ENCODE measurements at places on chromosomes 5 and 9. TPM values are rescaled to one million over a fixed set of nuclear protein-coding genes. Genes with fewer than 3 reads are reported as not detected.

IFNA21 gene
- total RNA-seq = not detected

GRCh38 chr5:62581836-62582597 is 3.4 kb downstream of the LRRC70 start:
- no peak overlapping the region for H3K27ac ChIP-seq
- no peak for DNase-seq
- no peaks in the 10 kb centered on the region for H3K4me1 ChIP-seq
- no peak overlapping the region for H3K4me3 ChIP-seq

GRCh38 chr5:151449839-151450238 is 2.4 kb downstream of the SLC36A1 start:
- no peak for DNase-seq
- no peaks in the 10 kb centered on the region for H3K27me3 ChIP-seq
- no peaks in the 10 kb centered on the region for H3K4me1 ChIP-seq
- H3K4me3 ChIP-seq = no peak overlapping the region

STKLD1 gene
- total RNA-seq = 0.90 TPM

ARSB gene
- 16.4 TPM for total RNA-seq

DNA sequence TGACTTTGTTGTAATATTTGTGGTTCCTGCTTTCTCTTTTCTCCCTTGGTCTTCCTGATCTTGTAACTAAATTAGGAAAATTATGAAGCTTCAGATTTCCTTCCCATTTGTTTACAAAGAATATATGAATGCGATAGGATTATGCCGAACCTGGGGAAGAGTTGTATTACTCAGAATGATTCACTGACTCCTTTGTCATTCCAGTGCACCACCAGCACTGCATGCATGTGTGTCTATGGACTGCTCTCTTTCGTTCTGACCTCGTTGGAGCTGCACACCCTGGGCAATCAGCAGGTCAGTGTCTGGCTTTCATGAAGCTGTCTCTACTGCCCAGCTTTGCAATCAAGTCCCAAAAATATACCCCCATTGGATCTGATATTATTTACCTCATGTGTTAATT is 25.5 kb downstream of the NUP188 start:
- H3K27ac ChIP-seq = no peak overlapping the region
- peaks cover 77% of the 10 kb centered on the region for H3K36me3 ChIP-seq
- no peaks in the 10 kb centered on the region for H3K4me1 ChIP-seq
- DNase-seq = no peak

- no peaks in the 10 kb centered on the region for H3K36me3 ChIP-seq
- no peaks in the 10 kb centered on the region for H3K27me3 ChIP-seq
- H3K27ac ChIP-seq = no peak overlapping the region
- no peaks in the 10 kb centered on the region for H3K4me1 ChIP-seq
Observed at GRCh38 chr9:122053064-122053463, 40.0 kb downstream of the TTLL11 start.

- no peaks in the 10 kb centered on the region for H3K27me3 ChIP-seq
- no peak overlapping the region for H3K27ac ChIP-seq
- no peaks in the 10 kb centered on the region for H3K4me1 ChIP-seq
- no peak overlapping the region for H3K4me3 ChIP-seq
Observed at GRCh38 chr9:107786561-107786960, 297.0 kb upstream of the KLF4 start.

- no peak overlapping the region for H3K27ac ChIP-seq
- no peak overlapping the region for H3K4me3 ChIP-seq
- H3K4me1 ChIP-seq = no peaks in the 10 kb centered on the region
- H3K27me3 ChIP-seq = no peaks in the 10 kb centered on the region
Observed at GRCh38 chr9:133693116-133693515, 45.0 kb downstream of the SARDH start.

GABRA1 gene
- total RNA-seq = not detected

GRCh38 chr5:7970816-7971215 is 101.9 kb downstream of the MTRR start:
- H3K36me3 ChIP-seq = no peaks in the 10 kb centered on the region
- no peaks in the 10 kb centered on the region for H3K4me1 ChIP-seq
- no peak overlapping the region for H3K27ac ChIP-seq
- no peak for DNase-seq
- H3K4me3 ChIP-seq = no peak overlapping the region
- no peaks in the 10 kb centered on the region for H3K27me3 ChIP-seq

GRCh38 chr9:98719055-98719454 is 10.3 kb upstream of the GABBR2 start:
- no peak overlapping the region for H3K4me3 ChIP-seq
- H3K27ac ChIP-seq = no peak overlapping the region

DNA sequence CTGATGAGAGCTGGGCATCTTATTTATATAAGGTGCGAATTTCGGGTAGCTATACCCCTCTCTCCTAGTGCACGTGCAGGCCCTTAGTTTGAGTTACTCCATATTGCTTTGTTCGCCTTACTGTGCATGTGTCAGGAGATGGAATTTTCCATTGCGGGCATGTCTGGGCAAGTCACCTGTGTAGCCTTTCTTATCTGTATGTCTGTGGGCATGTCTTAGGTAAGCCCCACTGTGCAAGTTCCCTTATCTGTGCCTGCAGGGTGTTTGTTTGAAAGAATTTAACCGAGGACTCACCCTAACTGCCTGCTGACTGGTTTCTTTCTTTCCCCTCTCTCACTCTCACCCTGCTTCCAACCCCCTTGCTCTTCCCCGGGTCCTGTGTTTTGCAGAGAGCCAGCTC is 140.7 kb upstream of the RANBP3L start:
- no peak overlapping the region for H3K27ac ChIP-seq
- H3K4me1 ChIP-seq = no peaks in the 10 kb centered on the region
- no peaks in the 10 kb centered on the region for H3K36me3 ChIP-seq
- no peak overlapping the region for H3K4me3 ChIP-seq
- no peak for DNase-seq
- no peaks in the 10 kb centered on the region for H3K27me3 ChIP-seq

EGFLAM gene
- total RNA-seq = 2.2 TPM

PCDHA11 gene
- total RNA-seq = 0.12 TPM

DNA sequence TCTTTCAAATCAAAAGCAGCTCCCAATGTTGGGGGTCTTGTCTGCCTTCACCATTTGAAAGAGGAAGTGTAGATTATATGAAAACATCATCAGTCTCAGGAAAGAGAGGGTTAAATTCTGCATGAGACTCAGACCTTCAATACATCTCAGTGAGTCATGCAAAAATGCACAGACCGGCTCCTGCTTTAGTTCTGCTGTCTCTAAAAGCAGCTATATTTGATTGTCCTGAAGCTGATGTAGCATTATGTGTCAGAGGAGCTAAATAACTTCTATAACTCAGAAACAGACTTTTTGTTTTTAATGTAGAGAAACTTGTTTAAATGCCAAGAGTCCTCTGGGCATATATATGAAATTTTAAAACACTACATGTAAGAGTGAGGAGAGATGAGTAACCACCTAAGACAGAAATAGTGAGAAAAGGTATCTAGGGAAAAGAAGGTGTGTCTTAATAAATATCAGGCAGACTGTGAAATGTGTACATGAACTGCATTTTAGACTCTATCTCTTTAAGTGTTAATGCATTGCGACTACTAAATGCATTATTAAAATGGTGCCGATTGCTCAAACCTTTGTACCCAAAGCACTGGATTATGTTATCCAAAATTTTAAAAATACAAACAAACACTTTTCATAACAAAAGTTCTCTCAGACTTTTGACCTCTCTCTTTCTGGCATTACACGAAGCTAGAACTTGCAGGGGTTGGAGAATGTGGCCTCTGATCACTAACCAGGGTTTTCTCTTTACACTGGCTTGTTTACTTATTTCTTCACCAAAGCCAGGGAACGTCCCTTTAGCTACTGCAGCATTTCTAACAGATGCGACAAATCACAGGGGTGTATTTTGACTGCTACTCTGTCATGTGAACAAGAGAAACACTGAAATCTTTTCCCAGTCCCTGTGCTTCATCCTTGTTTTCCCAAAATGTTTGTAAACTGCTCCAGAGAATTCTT is 302.3 kb downstream of the ARL15 start:
- no peaks in the 10 kb centered on the region for H3K4me1 ChIP-seq
- DNase-seq = no peak
- H3K27ac ChIP-seq = no peak overlapping the region
- H3K36me3 ChIP-seq = no peaks in the 10 kb centered on the region

DNA sequence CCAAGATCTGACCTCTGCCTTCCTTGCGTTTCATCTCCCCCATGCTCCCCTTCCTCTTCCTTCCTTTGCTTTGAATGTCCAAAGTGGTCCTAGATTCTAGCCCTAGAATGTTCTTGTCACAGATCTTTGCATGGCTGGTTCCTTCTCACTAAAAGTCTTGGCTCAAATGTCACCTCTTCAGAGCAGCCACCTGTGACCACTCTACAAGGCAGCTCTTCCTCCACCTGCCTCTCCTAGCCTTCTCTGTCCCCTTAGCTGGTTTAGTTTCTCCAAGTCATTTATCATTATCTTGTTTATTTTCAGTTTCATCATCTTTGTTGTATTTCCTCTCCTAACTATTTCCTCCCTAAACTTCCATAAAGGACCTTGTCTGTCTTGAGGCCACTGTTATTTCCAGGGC is 7.1 kb upstream of the OCLN start:
- no peak overlapping the region for H3K4me3 ChIP-seq
- no peak for DNase-seq
- H3K27ac ChIP-seq = no peak overlapping the region
- no peaks in the 10 kb centered on the region for H3K27me3 ChIP-seq
- no peaks in the 10 kb centered on the region for H3K4me1 ChIP-seq
- H3K36me3 ChIP-seq = no peaks in the 10 kb centered on the region

RAI14 gene
- total RNA-seq = 14.0 TPM

DNA sequence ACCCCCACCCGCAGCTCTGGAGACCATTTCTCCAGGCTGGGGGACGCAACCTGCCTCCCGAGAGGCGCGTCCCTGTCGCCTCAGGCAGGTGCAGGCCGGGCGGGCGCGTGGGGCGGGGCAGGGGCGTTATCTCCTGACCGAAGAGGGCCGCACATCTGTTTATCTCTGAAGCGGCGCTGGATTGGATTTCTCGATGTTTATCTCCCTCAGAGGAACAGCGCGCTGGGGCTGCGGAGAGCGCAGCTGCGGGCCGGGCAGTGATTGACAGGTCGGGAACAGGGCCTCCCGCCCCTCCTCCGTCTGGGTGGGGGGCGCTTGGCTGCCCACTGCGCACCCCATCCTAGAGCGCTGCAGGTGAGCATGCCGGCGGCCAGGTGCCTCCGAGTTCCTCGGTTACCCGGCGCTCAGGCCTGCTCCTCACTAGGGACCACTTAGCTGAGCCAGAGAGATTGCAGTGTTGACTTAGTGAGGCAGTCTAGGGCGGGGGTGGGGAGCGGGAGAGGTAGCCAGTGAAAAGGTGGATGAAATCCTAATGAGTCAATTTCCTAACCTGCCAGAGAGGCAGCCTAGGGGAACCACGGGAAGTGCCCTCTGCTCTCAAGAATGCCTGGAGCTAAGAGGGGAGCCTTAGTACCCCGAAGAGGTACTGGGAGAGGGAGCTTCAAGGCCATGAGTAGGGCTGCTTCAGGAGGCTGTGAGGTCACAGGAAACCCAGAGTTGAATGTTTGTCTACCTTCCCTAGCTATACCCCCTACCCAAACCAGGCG is 39.6 kb upstream of the TIFAB start:
- no peak overlapping the region for H3K27ac ChIP-seq
- DNase-seq = no peak
- H3K4me1 ChIP-seq = peaks cover 25% of the 10 kb centered on the region

- no peak overlapping the region for H3K27ac ChIP-seq
- DNase-seq = no peak
- H3K4me3 ChIP-seq = no peak overlapping the region
Observed at GRCh38 chr9:12274577-12274976, 418.6 kb upstream of the TYRP1 start.

GRCh38 chr9:128714586-128715435 is 9.1 kb downstream of the ZDHHC12 start:
- H3K36me3 ChIP-seq = no peaks in the 10 kb centered on the region
- no peak overlapping the region for H3K27ac ChIP-seq
- H3K4me1 ChIP-seq = no peaks in the 10 kb centered on the region
- H3K27me3 ChIP-seq = no peaks in the 10 kb centered on the region

ASTN2 gene
- 11.1 TPM for total RNA-seq

ADAM19 gene
- total RNA-seq = 49.5 TPM

DNA sequence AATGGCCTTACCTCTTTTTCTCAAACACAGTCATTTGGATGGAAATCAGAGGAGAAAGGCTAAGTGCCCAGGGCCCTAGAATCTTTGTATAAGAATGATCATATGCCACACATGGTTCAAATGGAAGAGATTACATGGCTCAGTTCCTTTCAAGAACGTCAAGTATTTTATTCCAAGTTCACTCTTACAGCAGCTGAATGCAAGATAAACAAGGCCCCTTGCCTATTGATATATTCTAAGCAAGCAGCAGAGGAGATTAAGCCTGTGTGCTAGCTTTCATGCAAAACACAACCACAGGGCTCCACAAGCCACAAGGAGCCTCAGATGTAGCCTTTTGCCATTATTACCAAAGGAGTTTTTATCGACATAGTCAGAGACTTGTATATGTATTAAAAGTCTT is 55.3 kb upstream of the SLCO6A1 start:
- no peak overlapping the region for H3K27ac ChIP-seq
- no peaks in the 10 kb centered on the region for H3K4me1 ChIP-seq
- no peak overlapping the region for H3K4me3 ChIP-seq
- DNase-seq = no peak

RLN1 gene
- 0.71 TPM for total RNA-seq

DNA sequence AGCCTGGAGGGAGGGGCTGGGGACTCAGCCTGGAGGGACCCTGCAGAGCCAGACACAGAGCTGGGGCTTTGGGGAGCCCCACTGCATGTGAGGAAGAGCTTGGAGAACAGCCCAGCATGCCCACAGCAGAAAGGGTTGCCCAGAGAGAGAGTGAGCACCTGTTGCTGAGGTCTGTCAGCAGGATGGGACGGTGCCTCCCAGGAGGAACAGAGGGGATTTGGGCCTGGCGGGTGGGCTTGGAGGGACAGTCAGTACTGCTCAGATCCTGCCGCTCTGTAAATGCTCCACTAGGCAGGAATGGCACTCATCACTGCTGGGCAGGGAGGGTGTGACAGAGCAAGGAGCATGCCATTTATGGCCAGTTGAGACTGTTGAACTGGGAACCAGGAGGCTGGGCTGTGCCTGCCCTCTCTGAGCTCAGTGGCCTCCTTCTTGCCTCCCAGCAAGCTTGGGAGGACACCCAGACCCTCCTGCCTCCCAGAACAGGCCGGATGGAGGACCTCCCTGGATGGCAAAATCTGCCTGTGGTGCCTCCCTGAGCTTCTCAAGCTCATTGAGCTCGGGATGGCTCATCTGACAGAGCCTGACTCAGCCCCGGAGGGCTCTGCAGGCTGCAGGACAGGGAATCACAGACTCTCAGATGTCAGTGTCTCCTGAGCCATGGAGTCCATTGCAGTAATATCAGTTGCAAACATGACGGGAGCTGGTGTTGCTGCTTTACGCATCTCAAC is 786 bp upstream of the HRCT1 start:
- peak; percentile 65 for DNase-seq
- no peaks in the 10 kb centered on the region for H3K36me3 ChIP-seq
- H3K4me3 ChIP-seq = peak overlapping the region; percentile 43

- peaks cover 44% of the 10 kb centered on the region for H3K4me1 ChIP-seq
- no peaks in the 10 kb centered on the region for H3K27me3 ChIP-seq
- H3K36me3 ChIP-seq = no peaks in the 10 kb centered on the region
Observed at GRCh38 chr5:139105621-139106071, 92.5 kb downstream of the SIL1 start.

FSTL4 gene
- not detected for total RNA-seq

GRCh38 chr5:87598460-87598859 is 185.7 kb upstream of the CCNH start:
- no peak overlapping the region for H3K4me3 ChIP-seq
- no peaks in the 10 kb centered on the region for H3K36me3 ChIP-seq
- H3K27ac ChIP-seq = no peak overlapping the region
- no peaks in the 10 kb centered on the region for H3K4me1 ChIP-seq

- H3K27ac ChIP-seq = no peak overlapping the region
- H3K4me3 ChIP-seq = no peak overlapping the region
- DNase-seq = no peak
- H3K4me1 ChIP-seq = no peaks in the 10 kb centered on the region
- H3K36me3 ChIP-seq = no peaks in the 10 kb centered on the region
Observed at GRCh38 chr9:123421186-123421585, 65.2 kb downstream of the CRB2 start.

HAPLN1 gene
- total RNA-seq = 0.12 TPM

SIT1 gene
- 0.55 TPM for total RNA-seq
